ENCODE measurements at places on chromosomes 13 and 19. TPM values are rescaled to one million over a fixed set of nuclear protein-coding genes. Genes with fewer than 3 reads are reported as not detected.

- peak; percentile 80 for DNase-seq
Measured at GRCh38 chr19:10551698-10552301, 8.1 kb downstream of the ATG4D start.

DNA sequence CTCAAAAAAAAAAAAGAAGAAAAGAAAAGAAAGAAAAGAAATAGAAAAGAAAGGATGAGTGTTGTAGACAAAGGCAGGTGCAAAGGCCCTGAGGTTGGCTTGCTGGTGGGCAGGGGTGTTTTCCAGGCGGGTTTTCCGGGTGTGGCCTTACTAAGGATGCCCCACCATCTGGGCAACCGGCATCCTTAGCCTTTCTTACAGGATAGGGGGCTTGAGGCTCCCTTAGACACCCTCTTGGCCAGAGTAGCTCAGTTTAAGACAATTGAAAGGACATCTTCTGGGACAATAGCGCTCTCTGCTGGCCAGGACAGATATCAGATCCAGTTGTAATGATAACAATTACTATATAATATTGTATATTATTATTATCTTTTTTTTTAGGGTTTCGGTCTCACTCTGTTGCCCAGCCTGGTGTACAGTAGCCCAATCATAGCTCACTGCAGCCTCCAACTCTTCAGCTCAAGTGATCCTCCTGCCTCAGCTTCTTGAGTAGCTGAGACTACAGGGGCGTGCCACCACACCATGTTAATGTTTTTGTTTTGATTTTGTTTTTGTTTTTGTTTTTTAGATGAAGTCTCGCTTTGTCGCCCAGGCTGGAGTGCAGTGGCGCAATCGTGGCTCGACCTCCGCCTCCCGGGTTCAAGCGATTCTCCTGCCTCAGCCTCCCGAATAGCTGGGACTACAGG, 1.4 kb upstream of the QTRT1 start:
- DNase-seq, result peak; percentile 91

GRCh38 chr13:56736966-56737365, 403.8 kb upstream of the PRR20A start:
- DNase-seq, result no peak

GRCh38 chr19:41356984-41357739, 3.4 kb upstream of the TGFB1 start:
- DNase-seq, result peak; percentile 83

DNA sequence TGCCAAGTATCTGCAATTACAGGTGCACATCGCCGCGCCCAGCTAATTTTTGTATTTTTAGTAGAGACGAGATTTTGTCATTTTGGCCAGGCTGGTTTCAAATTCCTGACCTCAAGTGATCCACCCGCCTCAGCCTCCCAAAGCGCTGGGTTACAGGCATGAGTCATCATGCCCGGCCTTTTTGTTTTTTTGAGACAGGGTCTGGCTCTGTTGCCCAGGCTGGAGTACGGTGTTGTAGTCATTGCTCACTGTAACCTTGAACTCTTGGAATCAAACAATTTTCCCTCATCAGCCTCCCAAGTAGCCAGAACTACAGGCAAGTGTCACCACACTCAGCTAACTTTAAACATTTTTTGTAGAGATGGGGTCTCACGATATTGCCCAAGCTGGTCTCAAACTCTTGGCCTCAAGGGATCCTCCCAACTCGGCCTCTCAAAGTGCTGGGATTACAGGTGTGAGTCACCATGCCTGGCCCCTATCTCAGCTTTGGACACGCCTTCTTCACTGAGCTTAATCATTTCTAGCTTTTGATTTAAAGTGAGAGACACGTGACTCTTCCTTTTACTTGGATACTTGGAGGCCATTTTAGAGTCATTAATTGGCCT, 4.0 kb upstream of the IRGC start:
- DNase-seq, result no peak

GRCh38 chr19:5330307-5330720, 10.3 kb downstream of the PTPRS start:
- DNase-seq, result no peak

DNA sequence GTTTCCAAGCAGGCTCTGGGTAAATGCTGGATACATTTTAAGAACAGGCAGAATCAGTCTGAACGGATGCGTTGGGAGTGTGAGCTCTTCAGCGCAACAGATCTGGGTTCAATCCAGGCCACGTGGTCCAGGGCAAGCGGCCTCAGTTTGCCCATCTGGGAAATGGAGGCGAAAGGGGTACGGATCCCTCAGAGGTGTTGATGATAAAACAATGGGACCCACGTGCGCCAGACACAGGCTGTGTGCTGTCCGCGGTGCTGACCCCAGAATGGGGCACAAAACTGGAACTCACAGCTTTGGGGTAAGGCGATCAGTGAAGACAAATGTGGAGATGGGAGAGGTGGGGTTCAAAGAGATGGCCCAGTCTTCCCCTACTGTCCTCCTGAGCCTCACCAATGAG, 13.1 kb upstream of the PDE4C start:
- DNase-seq, result no peak

DNA sequence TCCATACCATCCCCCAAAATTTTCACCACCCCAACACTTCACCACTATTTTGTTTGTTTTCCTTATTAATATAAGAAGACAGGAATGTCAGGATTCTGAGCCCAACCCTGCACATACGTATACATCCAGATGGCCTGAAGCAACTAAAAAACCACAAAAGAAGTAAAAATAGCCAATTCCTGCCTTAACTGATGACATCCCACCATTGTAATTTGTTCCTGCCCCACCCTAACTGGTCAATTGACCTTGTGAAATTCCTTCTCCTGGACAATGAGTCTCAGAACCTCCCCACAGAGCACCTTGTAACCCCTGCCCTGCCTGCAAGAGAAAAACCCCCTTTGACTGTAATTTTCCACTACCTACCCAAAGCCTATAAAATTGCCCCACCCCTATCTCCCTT, 132.5 kb downstream of the ZNF675 start:
- DNase-seq, result no peak

- DNase-seq, result no peak
Measured at GRCh38 chr13:82749551-82749950, 1132.7 kb downstream of the SLITRK1 start.

DNA sequence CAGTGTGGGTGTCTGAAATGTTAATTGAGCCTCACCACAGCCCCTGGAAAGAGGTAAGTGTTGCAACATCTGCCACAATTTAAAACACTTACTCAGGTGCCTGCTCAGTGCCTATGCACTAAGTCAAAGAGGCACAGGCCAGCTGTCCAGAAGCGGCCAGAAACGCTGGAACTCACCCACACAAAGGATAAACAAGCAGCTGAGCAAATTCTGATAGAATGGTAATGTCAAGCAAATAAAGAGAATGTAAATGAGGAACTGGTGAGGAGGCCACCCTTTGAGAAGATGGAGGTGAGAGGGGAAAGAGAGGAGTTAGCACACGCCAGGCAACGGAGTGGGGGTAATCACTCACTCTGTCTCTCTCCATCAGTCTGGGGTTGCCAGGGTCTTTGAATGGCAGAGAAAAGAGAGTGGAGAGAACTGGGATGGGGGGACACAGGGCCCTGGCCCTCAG, 67.7 kb upstream of the SERP2 start:
- DNase-seq, result no peak

P2RY11 gene
- 61.1 TPM for total RNA-seq

AMER2 gene
- total RNA-seq, result not detected

NUMBL gene
- 24.2 TPM for total RNA-seq

CGB8 gene
- total RNA-seq, result not detected

PSG2 gene
- total RNA-seq, result not detected

LONP1 gene
- 220 TPM for total RNA-seq

TINCR gene
- total RNA-seq, result 0.33 TPM

PTH2 gene
- total RNA-seq, result not detected

Measured in activated CD4-positive, alpha-beta T cell treated with anti-CD3 and anti-CD28 coated beads, Interleukin-2, amount 10 ng/mL, durations not matched to agents 24 days and 14 days (primary cell).